ENCODE measurements at places on chromosomes 7 and 10. TPM values are rescaled to one million over a fixed set of nuclear protein-coding genes. Genes with fewer than 3 reads are reported as not detected.

FGL2 gene
- 1.6 TPM for total RNA-seq

HPSE2 gene
- not detected for total RNA-seq

MCM10 gene
- 68.3 TPM for total RNA-seq

UNC5B gene
- total RNA-seq = 0.05 TPM

CALML5 gene
- not detected for total RNA-seq

C10orf105 gene
- 1.1 TPM for total RNA-seq
